Ascending aorta (tissue), 2 donors: ENCODE measurements at places on chromosomes 1 and 21. TPM values are rescaled to one million over a fixed set of nuclear protein-coding genes. Genes with fewer than 3 reads are reported as not detected.

GRCh38 chr1:181551249-181551648, 67.9 kb downstream of the CACNA1E start:
- H3K36me3 ChIP-seq: no peaks in the 10 kb centered on the region
- no peak for DNase-seq
- H3K27me3 ChIP-seq: no peaks in the 10 kb centered on the region
- H3K27ac ChIP-seq: no peak overlapping the region

- no peaks in the 10 kb centered on the region for H3K4me1 ChIP-seq
- no peak overlapping the region for H3K27ac ChIP-seq
- no peaks in the 10 kb centered on the region for H3K36me3 ChIP-seq
- no peak overlapping the region for H3K4me3 ChIP-seq
- no peaks in the 10 kb centered on the region for H3K27me3 ChIP-seq
Observed at GRCh38 chr1:20058531-20058930, 11.5 kb upstream of the PLA2G5 start.

GRCh38 chr1:3636531-3636930, 11.7 kb downstream of the TPRG1L start:
- peaks cover 96% of the 10 kb centered on the region for H3K36me3 ChIP-seq
- H3K27me3 ChIP-seq: no peaks in the 10 kb centered on the region
- no peak overlapping the region for H3K4me3 ChIP-seq
- no peaks in the 10 kb centered on the region for H3K4me1 ChIP-seq

GRCh38 chr1:150808121-150808520, at the start of gene CTSK:
Gene CTSK, minus strand, starts transcription at chr1:150808260. Its CDS starts 1,455 bp downstream, at chr1:150806805.
- peak within 1 kb of the TSS; percentile 23 for H3K27ac ChIP-seq
- H3K4me3 ChIP-seq: peak within 1 kb of the TSS; percentile 47
- peak; percentile 64 for DNase-seq

Gene OR10K2
- not detected for total RNA-seq
